Peyer's patch (tissue), 4 donors: ENCODE measurements at places on chromosomes 1 and 21.
A peak's percentile ranks its signal among the peaks of the same experiment; 100 is the strongest.

- no peak for DNase-seq
Measured at GRCh38 chr1:184882957-184883815, 91.1 kb downstream of the NIBAN1 start.

DNA sequence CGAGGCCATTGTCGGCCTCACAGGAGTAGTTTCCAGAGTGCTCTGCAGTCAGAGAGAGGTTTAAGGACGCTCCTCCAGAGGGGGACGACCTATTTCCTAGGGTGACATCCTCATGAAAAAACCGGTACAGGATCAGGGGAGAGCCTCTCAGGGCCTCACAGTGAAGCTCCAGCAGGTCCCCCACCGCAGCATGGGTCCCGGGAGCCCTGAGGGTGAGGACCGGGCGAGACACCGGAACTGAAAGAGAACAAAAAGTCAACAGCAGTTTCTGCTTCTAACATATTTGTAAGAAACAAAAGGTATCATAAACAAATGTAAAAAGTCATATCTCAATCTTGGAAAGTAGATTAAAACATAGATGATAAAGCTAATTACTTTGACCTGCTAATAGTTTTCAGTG is 31.3 kb downstream of the FCRL5 start:
- no peak for DNase-seq

DNA sequence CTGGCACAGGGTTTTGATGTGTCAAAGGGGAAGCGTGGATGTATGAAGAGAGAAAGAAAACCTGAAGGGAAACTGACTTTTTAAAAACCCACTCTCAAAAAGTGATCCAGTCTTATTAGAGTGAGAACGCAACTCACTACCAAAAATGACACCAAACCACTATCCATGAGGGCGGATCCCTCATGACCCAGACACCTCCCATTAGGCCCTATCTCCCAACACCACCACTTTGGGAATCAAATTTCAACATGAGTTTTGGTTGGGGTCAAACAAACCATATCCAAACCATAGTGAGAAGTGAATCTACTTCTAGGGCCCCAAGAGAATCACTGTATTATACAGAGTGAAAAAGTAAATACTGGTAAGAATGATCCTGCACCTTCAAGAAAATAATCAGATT is 53.5 kb downstream of the FNBP1L start:
- DNase-seq = no peak

- no peak for DNase-seq
Measured at GRCh38 chr1:36151134-36151844, 2.0 kb upstream of the TRAPPC3 start.

- no peak for DNase-seq
Measured at GRCh38 chr1:53987880-53988279, 30.1 kb downstream of the LDLRAD1 start.

GRCh38 chr1:24717887-24718650 is 27.2 kb upstream of the CLIC4 start:
- DNase-seq = no peak

- no peak for DNase-seq
Measured at GRCh38 chr1:191912517-191912916, 245.7 kb upstream of the RGS18 start.

- no peak for DNase-seq
Measured at GRCh38 chr1:180851995-180852887, 60.5 kb upstream of the KIAA1614 start.

- no peak for DNase-seq
Measured at GRCh38 chr1:40344597-40344996, 27.5 kb upstream of the COL9A2 start.

DNA sequence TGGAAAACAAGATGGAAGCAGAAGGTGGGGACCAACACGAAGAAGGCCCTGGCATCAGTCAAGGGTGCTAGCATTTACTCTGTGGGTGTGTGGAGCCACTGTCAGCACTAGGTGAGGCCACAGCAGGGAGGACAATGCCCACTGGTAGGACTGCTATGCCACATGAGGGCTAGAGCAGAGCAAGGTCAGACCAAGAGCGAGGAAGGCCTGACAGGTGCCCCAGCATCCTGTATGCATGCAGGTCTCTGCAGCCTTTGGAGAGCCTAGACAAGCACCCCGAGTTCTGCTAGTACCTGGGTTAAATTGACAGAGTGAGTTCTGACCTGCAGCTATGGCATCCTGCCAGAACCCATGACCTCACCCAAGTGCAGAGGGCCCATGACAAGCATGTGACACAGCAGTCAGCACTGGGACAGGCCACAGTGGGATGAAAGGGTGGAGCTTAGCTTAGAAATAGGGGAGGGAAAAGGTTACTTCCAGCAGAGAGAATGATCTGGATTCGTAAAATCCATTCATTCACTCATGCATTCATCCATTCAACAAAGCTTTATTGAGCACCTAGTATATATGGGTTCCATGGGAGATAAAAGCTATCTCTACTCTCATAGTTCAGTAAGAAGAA is 9.0 kb upstream of the CSF1 start:
- DNase-seq = peak; percentile 88

DNA sequence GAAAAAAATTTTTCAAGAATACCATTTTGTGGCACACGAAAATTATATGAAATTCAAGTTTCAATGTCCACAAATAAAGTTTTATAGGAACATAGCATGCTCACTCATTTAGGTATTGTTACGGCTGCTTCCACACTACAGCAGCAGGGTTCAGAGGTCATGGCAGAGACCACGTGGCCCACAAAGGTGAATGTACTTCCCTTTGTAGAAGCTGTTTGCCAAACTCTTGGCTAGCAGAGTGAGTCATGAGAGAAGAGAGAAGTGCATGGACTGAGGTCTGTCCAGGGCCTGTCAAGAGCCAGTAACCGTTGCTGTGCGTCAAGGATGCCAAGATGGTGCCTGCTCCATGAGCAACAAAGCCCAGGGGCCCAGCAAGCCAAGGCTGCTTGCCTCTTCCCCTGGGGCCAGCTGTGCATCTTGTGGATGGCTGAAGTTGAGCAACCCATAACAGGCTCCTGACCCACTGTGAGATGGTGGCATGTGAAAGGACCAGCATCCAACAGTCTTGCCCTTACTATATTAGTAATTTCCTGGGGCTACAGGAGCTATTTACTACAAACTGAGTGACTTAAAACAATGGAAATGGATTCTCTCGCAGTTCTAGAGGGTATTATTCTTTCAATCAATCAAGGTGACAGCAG is 64.8 kb upstream of the ATP5PO start:
- DNase-seq = peak; percentile 59

- no peak for DNase-seq
Measured at GRCh38 chr1:51439895-51440294, 79.2 kb downstream of the EPS15 start.

DNA sequence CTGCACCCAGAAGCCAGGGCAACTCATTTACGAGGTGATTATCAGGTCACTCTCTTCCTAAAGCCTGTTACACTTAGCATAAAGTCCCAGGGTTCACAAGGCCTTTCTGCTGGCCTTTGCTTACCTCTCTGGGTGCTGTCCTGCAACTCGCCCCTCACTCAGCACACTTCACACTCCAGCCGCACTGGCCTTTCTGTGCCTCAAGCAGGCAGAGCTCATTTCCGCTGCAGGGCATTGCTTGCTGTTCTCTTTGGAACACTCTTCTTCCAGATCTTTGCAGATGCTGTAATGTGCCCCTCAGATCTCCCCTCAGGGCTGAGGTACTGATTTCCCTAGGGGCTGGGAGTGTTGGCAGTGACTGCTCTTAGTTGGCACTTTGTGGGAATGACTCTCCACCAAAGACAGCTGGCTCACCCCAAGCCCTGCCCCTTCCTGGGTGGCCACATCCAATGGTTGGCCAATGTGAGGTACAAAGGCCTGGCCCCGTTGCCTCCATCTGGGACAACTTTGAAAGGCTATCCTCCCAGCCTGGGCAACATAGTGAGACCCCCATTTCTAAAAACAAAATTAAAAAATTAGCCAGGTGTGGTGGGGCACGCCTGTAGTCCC is 50.8 kb upstream of the SSBP3 start:
- DNase-seq = no peak

- no peak for DNase-seq
Measured at GRCh38 chr1:180505732-180506335, 3.5 kb upstream of the ACBD6 start.

GRCh38 chr1:47231301-47232186 is 481 bp downstream of the TAL1 start:
- DNase-seq = peak; percentile 60

- DNase-seq = no peak
Measured at GRCh38 chr1:195278644-195279043, 1329.6 kb downstream of the KCNT2 start.

DNA sequence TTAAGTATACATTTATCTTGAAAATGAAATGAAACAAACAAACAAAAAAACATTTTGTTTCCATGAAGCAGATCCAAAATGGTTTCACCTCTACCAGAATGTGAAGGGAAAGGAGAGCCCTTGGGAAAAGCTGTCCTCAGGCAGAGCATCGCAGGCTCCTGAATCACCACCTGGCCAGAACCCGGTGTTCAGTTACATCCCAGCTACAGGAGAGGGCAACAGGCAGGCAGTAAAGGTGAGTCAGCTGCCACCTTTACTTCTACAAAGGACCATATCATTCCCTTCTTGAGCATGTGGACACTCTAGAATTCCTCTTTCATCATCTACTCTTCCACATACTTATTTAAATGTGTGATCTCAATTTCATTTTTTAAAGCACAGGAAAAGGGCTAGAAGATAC is 151.2 kb downstream of the PIGK start:
- DNase-seq = no peak

GRCh38 chr21:36325373-36326010 is 5.5 kb downstream of the MORC3 start:
- no peak for DNase-seq

DNA sequence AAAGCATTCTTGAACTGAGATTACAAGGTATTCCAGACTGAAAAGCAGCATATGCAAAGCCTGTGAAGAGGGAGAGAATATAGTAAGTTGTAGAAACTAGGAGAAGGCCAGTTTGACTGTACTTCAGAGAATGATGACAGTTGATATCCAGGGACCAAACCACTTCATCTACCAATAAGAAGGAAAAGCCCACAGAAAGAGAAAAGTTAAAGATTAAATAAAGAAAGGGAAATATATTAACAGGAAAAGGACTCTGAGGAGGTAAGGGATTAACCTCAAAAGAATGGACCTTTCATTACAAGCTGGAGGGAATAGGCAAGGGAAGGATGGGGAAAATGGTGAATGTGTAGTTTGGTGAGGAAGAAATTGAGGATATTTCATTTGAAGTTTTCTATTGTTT is 180.2 kb upstream of the CACYBP start:
- DNase-seq = no peak

GRCh38 chr1:45968941-45969666 is 163.3 kb downstream of the PIK3R3 start:
- no peak for DNase-seq

DNA sequence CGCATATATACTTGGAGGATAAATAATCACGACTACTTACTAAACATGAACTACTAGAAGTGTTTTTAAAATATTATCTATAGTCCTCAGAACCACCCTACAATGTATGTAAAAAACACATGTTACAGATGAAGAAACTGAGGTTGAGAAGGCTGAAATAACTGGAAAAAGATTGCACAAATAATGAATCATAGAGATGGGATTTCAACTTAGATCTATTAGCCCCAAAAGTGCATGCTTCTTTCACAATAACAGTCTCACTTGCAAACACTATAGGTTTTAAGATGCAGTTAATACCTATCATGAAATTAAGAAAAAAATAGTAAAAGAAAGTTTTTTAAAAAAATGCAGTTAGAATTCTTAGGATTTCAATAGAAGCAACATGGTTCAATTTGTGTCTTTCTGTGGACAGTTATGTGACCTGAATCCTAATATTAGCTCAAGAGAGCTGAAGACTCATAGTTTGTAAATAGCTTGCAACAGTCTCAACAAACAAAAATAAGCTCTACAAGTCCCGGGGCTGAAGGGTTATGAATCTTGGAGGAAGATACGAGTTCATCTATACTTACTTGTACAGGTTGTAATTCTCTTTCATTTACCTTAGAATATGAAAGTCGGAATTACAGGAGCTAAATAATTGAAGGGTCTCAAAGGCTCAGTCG is 58.6 kb upstream of the NTPCR start:
- no peak for DNase-seq

GRCh38 chr1:230215031-230215430 is 148.0 kb downstream of the GALNT2 start:
- peak; percentile 67 for DNase-seq

DNA sequence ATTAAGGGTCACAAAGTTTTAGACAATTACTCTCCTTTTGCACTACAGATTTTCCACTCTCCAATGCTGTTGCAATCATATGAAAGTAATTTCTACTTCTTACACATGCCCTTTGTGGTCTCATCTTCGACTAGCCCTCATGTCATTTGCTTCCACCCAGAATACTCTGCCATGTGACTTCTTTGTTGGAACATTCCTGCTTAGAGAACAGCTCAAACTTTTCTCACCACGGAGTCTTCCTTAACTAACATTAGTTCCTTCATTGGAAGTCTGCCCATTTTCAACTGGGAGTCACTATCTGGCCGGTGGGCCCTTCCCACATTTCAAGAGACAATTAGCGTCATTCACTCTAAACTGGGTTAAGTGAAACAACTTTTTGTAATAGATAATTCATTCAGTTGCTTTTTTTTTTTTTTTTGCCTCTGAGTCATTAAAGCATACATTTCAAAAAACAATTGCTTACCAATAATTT is 142.6 kb upstream of the PALMD start:
- no peak for DNase-seq

DNA sequence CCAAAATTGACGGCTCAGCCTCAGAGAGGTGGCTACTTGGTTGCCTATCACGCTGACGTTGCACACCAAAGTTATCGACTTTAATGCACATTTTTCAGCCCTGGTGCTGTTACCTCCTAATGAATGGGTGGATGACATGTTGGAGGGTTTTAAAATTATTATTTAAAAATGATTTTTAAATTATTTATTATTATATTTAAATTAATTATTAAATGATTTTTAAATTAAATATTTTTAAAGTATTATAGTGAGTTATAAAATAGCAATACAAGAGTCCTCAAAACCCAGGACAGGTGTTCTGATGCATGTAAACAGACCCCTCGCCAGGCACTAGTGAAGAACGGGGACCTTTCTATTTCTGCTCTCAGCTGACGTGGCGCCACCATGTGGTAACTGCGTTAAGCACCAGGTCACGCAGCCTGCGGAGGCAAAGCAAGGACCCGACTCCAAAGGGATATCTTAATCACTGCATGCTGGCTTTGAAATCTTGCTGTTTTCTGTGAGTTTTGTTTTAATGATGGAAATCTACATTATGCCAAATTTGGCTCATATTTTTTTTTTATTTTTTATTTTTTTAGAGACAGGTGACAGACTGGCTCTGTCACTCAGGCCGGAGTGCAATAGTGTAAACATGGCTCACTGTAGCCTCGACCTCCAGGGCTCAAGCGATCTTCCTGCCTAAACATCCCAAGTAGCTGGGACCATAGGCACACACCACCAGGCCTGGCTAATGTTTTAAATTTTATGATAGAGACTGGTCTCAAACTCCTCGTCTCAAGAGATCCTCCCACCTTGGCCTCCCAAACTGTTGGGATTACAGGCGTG is 22.6 kb downstream of the CASP9 start:
- DNase-seq = peak; percentile 46
